ENCODE measurements at places on chromosomes 1 and 21.

DNA sequence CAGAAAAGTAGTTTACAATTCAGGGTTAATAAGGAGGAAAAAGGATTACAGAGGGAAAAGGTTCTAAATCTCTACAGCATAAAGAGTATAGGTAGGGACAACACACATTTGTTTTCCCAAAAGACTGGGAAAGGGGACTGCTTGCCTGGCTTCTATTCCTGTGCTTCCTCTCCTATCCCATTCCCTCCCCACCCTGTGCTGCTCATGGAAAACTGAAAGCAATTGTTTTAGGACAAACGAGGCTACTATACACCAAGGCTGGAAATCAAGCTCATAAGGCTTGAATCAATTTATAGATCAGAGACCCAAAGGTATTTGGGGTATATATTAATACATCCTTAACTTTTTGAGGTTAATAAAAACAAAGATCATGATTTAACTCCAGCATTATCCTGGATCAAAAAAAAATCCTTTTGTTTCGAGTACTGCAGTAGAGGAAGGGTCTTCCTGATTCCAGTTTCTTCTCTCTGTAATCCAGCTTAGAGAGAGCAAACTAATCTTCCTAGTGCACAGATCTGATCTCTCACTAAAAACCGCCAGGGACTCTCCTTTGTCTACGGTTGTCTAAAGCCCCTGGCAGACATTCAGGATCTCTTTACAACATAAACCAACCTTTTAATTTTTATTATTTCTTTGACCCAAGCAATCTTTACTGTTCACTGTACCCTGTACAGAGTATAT is 37.4 kb upstream of the A3GALT2 start:
- DNase-seq, result no peak

DNA sequence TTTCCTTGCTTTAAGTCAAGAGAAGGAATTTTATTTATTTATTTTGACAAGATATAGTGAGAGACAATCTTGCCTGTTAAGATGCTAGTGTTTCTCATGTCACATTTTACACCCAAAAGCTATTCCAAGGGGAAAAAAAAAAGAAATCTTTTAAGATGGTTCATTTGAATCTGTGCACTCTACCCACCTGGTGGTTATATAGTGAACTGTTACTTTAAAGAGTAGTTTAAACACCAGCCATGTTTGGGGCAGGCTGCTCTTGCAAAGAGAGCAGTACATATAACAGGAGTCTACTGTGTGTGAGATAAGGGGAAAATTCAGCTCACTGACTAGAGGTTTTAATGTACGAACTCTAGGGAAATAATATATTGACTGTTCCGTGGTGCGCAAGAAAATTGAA is 3.3 kb upstream of the ELAVL4 start:
- DNase-seq, result no peak

- DNase-seq, result no peak
These were observed 4.8 kb downstream of the SETD4 start for GRCh38 chr21:36055551-36055950.

- DNase-seq, result peak; percentile 36
These were observed 212.0 kb downstream of the PRDM2 start for GRCh38 chr1:13911697-13912619.

- no peak for DNase-seq
These were observed 27.4 kb downstream of the PRKACB start for GRCh38 chr1:84171481-84171880.
